ENCODE measurements at places on chromosomes 1 and 21.

- peak; percentile 84 for DNase-seq
These were observed 1.3 kb upstream of the TNFRSF25 start for GRCh38 chr1:6467224-6467623.

DNA sequence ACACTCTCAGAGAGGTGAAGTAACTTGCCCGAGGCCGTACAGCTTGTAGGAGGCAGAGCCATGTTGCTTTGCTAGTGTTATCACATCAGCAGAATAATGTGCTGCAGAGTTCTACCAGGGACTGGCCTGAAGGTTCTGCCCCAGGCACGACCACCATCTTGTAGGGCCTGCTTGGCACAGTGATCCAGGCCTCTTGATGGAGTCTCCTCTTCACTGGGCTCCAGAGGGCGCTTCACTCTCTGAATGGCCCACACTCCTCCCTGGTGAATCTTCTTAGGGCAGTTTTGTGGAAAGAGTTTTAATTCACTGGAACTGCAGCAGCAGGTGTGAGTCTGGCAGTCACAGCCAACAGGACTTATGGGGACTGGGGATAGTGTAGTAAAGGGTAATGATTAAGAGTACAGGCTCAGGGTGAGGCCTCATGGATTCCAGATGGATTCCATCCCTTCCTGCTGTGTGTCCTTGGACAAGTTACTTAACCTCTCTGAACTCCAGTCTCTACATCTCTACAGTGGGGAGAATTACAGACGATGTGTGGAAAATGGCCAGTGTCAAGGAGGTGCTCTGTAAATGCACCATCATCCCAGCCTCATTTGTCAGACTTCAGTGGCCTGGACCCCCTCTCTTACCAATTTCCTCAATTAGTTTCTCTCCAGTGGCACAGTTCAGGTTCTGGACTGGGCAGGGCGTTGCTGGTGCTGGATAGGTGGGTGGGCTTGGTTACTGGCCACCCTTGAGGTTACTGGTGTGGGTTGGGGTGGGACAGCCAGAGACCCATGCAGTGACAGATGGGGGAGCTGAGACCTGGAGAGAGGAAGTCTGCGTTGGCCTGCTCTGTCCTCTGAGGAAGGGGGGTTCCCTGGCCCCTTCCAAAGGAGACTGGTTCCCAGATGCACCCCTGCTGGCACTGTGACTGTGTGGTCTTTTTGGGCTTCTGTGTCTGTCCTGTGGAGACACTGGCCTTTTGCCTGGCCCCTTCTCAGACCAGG, 45.9 kb upstream of the CSF3R start:
- no peak for DNase-seq

DNA sequence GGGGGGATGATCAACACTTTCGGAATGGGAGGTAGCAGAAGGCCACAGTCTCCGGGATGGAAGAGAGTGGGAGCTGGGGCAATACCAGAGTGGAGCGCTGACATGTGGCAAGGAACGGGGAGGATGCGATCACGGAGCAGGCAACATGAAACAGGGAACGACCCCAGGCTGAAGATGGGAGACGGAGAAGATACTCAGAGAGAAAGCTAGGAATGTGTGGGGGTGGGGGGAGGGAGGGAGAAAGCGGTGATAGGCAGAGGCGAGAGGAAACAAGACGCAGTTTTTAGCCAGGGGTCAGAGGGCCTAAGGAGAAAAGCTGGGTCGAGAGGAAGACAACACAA, 577 bp downstream of the RAB3GAP2 start:
- peak; percentile 0 for DNase-seq

GRCh38 chr1:34518146-34518699, 236.6 kb upstream of the GJB5 start:
- DNase-seq: no peak

DNA sequence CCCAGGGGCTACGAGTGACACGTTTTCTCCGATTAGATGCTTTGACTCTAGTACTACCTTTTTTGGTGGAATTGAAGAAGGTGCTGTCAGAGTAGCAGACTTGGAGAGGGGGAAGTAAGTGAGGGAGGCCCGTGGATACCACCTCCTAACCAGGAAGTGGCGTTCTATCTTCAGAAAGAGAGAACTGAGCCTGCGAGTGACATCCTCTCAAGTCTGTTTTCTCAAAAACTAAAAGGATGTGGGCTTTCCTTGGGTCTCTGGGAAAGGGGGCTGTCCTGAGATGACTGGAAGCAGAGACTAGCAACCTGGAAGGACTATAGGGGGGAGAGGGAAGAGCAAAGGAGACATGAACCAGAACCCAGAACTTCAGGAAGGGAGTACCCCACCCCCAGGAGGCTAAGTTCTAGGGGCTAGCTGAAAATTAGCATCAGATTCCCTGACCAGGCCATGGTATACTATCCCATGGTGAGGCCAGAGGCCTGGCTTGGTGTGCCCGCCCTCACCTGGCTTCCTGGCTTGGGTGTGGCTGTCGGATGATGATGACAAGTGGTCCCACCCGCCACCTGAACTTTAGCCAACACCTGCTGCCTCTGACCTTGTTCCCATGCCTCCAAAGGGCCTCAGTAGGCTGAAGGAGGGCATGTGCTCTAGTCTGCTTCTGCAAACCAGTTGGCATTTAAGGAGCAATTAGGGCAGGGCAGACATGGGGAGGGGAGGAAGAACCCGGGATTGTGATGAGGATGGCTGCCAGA, 49.1 kb downstream of the ATP2B4 start:
- DNase-seq: no peak

DNA sequence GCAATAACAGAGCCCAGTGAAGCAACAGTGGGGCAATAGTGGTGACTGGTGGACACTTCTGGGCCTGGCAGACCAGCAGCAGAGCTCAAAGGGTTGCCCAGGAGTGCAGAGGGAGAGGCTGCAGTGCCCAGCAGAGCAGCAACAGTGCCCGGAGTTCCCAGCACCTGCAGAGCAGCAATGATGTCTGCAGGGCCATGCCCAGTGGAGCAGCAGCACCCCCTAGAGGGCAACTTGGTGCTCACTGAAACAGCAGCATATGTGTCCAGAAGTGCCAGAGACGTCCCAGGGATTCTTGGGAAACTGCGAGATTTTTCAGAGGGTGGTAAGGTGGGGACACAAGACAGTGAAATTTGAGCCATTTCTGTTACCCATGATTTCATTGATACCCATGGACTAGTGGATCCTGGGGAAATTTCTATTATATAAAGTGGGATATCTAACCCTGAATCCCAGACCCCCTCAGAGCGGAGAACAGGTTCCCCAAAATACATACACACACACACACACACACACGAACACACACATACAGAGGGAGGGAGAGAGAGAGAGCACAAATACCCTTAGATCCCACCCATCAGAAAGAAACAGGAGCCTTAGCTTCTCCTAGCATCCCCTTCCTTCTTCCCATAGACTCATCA, 156.9 kb upstream of the GJB5 start:
- DNase-seq: peak; percentile 80

DNA sequence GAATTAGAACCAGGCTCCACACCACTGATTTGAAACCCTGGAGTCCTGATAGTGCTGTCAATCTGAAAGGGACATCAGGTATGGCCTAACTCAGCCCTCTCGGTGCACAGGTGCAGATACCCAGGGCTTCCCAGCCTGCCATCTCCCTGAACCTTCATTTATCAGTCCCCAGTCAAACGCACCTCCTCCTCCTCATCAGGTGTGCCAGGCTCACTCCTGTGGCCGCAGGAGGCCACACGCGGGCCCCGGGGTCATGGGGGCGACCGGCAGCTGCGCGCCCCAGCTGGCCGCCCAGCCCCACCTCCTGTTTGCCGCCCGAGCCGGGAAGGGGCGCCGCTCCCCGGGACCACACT, 572 bp downstream of the FUCA1 start:
- DNase-seq: no peak

DNA sequence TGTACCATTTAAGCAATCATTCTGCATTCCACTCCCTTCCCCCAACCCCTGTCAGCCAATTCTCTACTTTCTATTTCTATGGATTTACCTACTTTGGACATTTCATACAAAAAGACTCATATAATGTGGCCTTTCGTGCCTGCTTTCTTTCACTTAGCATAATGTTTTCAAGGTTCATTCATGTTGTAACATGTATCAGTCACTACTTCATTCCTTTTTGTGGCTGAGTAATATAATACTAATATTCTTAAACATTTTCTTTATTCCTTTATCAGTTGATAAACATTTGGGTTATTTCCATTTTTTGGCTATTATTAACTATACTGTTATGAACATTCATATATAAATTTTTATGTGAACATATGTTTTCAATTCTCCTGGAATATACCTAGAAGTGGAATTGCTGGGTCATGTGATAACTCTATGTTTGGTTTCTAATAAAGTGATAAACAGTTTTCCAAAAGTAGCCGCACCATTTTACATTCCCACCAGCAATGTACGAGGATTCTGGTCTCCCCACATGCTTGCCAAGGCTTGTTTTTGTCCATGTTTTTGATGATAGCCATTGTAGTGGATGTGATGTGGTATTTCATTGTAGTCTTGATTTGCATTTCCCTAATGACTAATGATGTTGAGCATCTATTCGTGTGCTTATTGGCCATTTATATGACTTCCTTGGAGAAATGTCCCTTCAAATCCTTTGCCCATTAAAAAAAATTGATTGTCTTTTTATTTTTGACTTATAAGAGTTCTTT, 61.9 kb upstream of the GNG12 start:
- no peak for DNase-seq

GRCh38 chr1:2624735-2625300, 8.0 kb downstream of the MMEL1 start:
- no peak for DNase-seq

GRCh38 chr1:67795179-67795912, 37.9 kb downstream of the GNG12 start:
- DNase-seq: no peak

DNA sequence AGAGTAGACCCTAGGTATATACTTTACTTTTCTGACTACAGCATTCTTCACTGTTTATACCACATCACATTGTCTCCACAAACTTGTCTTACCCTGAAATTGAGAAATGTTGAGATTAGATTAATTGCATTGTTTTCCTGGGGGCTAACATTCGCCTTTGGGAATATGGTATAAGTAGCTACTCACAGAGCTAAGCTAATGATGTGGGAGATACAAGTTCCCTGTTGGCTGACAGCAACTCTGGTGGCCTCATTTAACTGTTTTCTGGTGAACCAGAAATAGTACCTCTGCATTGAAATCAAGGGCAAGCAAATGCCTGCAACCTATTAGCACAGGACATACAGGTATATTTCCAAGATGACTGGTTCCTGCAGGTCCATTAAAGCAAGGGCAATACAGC, 13.2 kb upstream of the VCAM1 start:
- DNase-seq: no peak

GRCh38 chr1:27643600-27644368, 8.8 kb upstream of the FGR start:
- DNase-seq: no peak

- no peak for DNase-seq
These were observed 26.4 kb downstream of the GIPC2 start for GRCh38 chr1:78072216-78072615.

- DNase-seq: no peak
These were observed 40.7 kb downstream of the NME7 start for GRCh38 chr1:169326956-169327268.

GRCh38 chr1:43101061-43101460, 71.0 kb downstream of the EBNA1BP2 start:
- no peak for DNase-seq

- DNase-seq: no peak
These were observed 299.6 kb upstream of the NCAM2 start for GRCh38 chr21:20698585-20698984.

GRCh38 chr1:87178441-87178840, 150.2 kb upstream of the LMO4 start:
- no peak for DNase-seq

DNA sequence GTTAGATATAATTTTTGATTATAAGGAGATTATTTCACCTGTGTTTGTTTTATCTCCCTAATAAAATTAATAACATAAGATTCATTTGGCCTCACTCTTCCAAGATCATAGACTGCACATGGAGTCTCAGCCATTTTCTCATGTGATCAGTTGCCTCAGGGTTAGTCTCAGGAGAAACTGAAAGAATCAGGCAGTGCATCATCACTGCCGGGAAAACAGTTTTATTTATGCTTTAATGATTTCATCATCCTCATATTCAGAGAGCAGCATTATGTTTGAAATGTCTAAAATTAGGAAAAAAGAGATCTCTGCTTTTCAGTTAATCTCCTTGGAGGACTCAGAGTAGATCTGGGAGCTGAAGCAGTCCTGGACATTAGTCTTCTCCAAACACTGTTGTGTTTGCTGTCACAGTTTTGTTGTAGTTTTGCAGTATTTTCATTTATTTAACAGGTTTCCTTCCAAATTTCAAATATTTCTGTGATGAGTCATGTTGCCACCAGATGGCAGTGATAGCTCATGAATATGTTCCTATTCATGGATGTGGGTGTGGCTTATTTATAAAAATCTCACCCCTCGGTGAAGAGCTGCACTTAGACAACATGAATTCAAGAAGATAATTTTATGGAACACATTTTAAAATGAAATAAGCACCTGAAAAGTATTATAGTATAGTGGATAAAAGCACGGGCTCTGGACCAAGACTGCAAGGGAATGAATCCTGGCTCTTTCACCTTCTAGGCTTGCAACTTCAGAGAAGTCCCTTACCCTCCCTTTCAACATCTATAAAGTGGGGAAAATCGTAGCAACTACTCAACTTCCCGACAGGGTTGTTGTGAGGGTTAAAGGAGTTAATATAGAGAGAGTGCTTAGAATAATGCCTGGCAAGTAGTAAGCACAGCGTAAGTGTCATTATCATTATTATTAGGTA, 31.2 kb downstream of the CHD1L start:
- DNase-seq: peak; percentile 66

DNA sequence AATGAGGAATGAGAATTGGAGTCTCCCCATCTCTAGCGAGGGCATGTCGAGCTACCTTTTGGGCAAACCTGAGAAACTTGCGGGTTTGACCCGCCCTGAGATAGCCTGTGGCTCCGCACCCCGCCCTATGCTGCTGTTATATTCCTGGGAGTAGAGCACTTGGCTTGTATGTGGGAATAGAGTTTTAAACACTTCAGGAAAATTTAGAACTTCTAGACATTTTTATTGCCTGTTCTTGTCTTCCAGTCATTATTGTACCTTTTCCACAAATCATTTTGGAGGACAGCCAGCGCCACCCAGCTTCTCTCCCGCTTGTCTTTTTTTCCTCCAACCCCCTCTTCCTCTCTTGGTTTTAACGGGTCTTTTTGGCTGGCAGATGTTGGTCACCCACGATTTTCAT, 738 bp downstream of the GNPAT start:
- DNase-seq: peak; percentile 8

DNA sequence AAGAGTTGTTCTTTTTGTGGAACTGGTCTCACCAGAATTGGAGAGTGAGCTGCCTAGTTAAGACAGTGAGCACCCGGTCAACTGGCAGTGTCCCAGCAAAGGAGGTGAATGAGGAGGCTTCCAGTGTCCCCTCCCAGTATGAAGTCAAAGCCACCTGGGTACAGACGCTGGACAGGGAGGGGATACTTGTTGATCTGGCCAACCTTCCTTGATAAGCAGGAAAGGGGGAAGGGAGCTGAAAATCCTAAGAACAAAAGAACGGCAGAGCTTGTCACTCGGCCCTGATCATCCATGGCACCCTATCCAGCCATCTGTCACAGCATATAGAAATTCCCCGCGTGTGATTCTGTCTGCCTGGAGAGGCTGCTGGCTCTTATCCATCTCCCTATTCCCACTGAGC, 91.5 kb downstream of the SSBP3 start:
- peak; percentile 43 for DNase-seq
